ENCODE measurements at places on chromosomes 16 and 17.
A peak's percentile ranks its signal among the peaks of the same experiment; 100 is the strongest.

- ATAC-seq = no peak
Measured at GRCh38 chr17:29574732-29575510, 6.4 kb downstream of the TP53I13 start.

- ATAC-seq = no peak
Measured at GRCh38 chr16:68083861-68084503, 1.2 kb upstream of the NFATC3 start.

- no peak for ATAC-seq
Measured at GRCh38 chr16:4239020-4239419, 2.9 kb downstream of the SRL start.

GRCh38 chr17:4744999-4745969, 5.6 kb upstream of the CXCL16 start:
- ATAC-seq = peak; percentile 24

DNA sequence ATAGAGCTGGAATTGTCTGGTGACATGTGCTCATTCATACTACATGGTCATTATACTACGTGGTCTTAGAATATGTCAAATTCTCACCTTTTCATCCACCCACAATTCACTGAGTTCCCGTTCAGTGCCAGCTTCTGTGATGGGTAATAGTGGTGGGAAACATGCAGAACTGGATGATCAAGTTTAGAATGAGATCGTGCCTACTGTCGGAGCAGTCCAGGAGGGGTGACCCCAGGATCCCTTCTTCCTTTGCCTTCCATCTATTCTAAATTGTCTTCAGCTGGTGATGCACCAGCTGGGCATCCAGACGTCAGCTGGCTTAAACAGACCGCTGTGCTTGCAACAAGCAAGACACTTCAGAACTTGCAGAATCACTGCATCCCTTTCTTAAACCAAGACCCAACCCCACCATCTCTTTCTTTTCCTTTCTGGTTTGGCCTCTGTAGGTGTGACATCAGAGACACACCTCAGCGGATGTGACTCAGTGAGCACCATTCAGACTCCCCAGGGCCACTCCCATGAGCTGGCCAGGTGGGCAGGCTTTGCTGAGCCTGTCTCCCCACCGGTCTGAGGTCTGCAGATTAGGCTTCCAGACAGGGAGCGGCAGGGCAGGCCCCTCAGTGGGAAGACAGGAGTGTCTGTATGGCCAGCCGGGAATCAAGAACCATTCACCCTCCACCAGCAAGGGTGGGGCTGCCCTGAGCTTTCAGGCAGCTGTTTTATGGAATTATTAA, 18.1 kb downstream of the C17orf100 start:
- no peak for ATAC-seq

- ATAC-seq = peak; percentile 10
Measured at GRCh38 chr17:32141258-32141657, 1.0 kb upstream of the RHOT1 start.

GRCh38 chr17:60995680-60996079, 318.0 kb downstream of the BCAS3 start:
- peak; percentile 54 for ATAC-seq

GRCh38 chr16:51431517-51432241, 280.6 kb upstream of the SALL1 start:
- ATAC-seq = peak; percentile 99

DNA sequence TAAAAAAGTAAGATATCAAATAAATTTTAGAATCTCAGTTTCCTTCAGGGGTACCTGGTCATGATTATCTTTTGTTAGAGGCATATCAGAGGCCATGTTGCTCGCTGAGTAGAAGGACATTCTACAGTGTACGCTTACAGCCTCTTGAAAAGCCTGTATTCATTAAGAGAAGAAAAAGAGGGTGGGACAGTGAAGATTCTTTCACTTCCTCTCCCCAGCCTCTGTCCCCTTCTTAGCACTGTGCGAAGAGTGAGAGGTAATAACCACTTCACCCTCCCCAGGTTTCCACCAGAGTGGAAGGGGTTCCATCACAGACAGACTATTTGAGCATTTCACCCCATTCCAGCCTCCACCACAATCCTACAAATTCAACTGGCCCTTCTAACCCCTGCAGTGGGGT, 4.8 kb upstream of the LPO start:
- no peak for ATAC-seq

- no peak for ATAC-seq
Measured at GRCh38 chr16:2824626-2825025, 5.5 kb upstream of the ZG16B start.

GRCh38 chr16:10514369-10515055, 65.9 kb downstream of the EMP2 start:
- ATAC-seq = no peak

GRCh38 chr17:11006530-11006929, 168.6 kb upstream of the PIRT start:
- no peak for ATAC-seq

DNA sequence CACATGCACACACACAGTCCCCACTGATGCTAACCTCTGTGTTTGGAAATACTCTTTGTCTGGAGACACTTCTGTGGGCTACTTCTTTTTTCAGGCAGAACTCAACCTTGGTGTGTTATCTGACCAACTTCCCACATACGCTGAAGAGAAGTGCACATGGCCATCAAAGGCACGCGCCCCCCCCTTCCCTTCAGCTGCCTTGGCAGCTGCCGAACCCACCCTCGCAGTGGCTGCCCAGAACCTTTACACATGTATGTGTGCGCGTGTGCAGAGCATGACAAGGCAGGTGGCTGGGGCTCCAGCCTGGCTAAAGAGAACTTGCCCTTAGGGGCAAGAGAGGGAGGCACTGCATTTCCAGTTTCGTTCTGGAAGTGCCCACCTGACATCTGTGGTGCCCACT, 3.9 kb downstream of the RAPGEFL1 start:
- no peak for ATAC-seq

GRCh38 chr16:1002399-1003166, 21.0 kb downstream of the SOX8 start:
- peak; percentile 91 for ATAC-seq
